Thoracic aorta (tissue), 2 donors: ENCODE measurements at places on chromosomes 12 and 14.

DNA sequence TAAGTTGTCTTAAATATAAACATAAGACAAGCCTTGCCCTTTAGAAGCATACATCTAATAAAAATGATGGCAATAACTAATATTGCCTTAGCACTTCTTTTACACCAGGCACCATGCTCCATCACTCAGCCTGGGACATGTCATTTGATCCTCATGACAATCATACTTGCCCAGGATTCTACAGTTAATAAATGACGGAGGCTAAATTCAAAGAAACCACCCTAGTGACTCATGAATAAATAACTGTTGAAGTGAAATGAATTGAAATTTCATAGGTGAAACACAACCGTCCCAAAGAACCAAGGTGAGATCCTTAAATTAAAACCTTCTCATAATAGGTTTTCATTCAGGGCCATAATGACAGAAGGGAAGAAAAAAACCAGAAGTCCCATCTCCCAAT is 89.5 kb downstream of the GRIN2B start:
- DNase-seq, result no peak

DNA sequence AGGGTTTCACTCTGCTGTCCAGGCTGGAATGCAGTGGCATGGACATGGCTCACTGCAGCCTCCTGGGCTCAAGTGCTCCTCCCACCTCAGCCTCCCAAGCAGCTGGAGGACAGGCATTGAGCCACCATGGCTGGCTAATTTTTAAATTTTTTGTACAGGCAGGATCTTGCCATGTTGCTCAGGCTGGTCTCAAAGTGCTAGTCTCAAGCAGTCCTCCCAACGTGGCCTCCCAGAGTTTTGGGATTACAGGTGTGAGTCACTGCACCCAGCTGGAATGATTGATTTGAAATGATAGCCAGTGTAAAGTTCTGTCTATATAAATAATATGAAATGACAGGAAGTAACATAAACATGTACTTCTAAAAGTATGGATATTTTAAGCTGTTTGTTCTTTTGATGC is 172.7 kb downstream of the FUT8 start:
- no peak for DNase-seq

DNA sequence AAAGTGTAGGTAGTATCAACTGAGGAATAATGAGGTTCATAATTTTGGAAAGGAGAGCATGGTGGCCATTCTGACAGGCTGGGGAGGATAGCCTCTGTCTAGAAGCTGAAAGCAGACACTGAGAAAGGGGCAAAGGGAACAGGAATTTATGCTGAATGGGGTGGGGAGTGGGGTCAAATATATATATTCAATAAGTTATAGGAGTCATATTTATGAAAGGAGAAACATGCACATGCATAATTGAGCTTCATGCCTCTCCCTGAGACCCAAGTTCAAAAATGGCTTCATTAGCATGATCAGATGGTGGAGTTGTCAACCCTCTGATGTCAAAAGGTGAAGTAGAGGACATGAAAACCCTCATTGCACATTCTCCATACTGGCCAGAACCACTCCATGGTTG is 33.9 kb upstream of the ARID2 start:
- no peak for DNase-seq

DNA sequence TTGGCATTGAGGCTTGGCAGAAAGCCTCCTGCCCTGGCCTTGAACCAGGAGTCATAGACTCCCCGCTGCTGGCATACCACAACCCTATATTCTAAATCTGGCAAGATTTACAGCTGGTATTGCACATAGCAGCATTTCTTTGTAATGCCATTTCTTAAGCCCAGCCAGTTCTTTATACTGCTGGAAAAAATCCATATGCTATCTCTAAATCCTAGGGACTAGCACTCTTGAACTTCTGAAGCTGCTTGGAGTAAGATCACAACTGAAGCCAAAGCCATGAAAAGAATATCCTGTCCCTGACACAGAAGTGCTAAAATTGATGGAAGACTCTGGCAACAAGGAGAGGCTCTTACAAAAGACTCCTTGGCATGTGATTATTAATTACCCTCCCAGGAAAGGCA is 89.3 kb downstream of the KCNC2 start:
- no peak for DNase-seq

DNA sequence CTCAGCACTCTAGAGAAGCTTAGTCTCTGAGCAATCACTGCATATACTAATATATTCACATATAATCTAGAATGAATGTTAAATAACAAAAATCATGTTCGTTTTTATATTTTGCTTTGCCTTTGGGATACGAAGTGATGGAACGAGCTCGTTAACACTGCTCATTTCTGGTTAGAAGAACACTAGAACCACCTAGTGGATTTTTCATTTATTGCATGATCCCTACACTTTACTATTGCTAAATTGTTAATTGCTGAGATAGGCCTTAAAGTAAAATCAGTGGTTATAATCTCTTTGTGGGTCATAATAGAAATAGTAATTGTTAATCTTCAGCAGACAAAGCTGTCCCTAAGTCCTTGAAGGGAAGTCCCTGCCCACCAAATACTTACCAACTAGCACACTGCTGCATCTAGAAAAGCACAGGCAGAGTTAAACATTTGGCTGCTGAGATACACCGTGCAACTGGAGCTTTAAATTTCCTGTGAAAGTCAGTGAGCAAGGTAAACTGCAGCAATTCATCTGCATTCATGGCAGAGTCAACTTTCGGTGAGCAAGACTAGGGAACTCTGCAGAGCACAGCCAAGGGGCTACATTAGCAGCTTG is 353.7 kb downstream of the APAF1 start:
- no peak for DNase-seq

DNA sequence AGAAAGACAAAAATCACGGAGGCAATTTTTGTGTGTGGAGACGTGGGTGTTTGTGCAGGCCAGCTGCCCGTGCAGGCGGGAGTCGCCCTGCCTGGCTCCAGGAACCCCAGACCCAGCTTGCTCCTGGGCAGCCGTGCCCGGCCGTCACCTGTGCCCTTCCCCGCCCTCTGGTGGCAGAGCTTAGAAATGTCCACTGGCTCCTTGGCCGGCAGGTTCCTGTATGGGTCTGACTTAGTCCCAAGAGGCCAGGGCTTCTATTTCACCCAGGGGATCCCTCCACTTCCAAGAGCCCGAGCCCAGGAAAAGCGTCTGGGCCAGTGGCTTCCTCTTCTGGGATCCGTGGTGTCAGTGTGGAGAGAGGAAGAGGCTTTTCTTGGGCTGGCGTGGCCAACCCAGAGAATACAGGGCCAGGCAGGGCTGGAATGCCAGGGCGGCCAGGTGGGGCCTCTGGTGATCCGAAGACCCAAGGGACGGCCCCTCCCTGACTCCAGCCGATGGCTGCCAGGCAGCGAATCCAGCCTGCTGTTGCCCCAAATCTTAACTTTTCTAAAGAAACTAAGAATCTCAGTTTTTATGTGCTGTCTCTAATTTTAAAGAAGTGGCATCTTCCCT is 120.9 kb downstream of the TMEM132C start:
- DNase-seq, result no peak

DNA sequence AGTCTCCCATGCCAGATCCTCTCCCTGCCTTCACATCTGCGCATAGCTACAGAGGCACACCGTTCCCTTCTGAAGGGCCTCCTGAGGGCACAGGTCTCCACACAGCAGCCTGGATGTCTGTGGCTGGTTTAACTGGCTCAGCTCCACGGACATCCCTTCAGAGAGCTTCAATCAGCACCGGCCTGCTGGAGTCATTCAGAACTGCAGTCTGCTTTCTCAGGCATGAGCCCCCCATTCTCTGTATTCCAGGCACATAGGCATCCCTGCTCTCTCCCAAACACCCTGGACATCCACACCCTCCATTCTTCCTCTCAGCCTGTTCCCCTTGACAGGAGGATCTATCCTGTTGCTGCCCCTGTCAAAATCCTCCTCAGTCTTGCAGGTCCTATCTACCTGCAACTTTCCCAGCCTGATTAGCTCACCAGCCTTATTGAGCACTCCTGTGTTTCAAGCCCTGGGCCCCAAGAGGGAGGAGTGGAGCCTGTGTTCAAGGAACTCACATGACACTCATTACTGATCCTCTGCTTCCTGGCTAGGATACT is 2.9 kb upstream of the DHRS2 start:
- DNase-seq, result no peak

DNA sequence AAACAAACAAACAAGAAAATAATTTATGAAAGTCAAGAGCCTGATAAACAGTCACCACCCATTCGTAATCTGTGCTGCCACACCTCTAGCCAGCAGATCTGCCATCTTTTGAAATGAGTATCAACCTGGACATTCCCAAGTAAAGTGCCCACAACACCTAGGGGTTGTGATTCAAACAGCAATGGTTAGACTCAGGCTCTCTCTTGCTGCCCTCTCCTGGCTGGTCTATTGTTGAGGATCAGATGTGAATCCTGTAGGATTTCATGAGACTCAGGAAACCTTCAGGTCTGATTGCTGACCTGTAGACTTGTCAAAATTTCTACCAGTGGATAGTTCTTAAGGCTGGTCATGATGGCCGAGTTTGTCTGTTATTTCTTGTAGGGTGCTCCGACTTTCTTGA is 26.8 kb downstream of the DGLUCY start:
- no peak for DNase-seq

- no peak for DNase-seq
These were observed 33.7 kb downstream of the TCTN1 start for GRCh38 chr12:110647631-110648040.

- DNase-seq, result no peak
These were observed 32.6 kb upstream of the HIF1A start for GRCh38 chr14:61662437-61663311.

GRCh38 chr14:103743691-103744090 is 28.1 kb downstream of the ZFYVE21 start:
- DNase-seq, result no peak

DNA sequence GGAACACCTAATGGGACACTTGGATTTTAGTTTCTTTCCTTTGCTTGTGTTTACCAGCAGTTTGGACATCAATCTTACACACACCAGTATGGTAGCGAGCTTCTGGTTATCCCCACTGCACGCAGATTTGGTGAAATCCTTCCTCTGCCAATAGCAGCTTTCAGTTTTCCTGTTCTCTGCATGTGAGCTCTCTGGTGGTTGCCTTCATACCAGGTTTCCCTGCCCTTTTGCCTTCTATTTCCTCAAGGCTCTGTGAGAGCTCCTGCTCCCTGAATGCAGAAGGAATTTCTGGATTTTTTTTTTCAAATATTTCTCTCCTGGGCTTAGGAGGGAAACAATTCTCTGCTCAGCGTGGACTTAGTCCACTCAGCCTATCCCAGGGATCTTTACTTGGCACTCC is 93.0 kb upstream of the CCDC91 start:
- DNase-seq, result no peak

GRCh38 chr12:27233814-27234213 is 10.3 kb upstream of the STK38L start:
- DNase-seq, result no peak

- no peak for DNase-seq
These were observed 4.1 kb downstream of the SLC48A1 start for GRCh38 chr12:47777151-47777550.

GRCh38 chr14:65223636-65224035 is 121.3 kb upstream of the MAX start:
- DNase-seq, result no peak

GRCh38 chr12:130120012-130120805 is 42.1 kb upstream of the FZD10 start:
- no peak for DNase-seq

GRCh38 chr12:124821252-124822200 is 42.1 kb downstream of the SCARB1 start:
- no peak for DNase-seq

DNA sequence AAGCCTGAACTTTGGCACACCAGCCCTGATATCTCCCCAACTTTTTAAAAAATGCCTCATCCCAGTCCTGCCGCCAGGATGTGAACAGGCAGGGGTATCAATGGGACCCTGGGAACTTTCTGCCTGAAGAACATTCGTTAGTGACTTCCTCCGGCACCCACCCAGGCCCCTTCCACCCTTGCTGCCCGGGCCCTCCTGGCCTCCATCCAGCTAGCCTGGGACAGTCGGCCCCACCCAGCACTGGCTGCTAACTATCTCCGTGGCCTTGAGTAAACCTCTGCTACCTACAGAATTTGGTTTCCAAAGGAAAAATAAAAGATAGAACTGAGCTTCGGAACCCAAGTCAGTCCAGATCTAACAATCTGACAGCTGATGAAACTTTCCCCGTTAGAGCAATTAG is 14.3 kb downstream of the SCARB1 start:
- no peak for DNase-seq

DNA sequence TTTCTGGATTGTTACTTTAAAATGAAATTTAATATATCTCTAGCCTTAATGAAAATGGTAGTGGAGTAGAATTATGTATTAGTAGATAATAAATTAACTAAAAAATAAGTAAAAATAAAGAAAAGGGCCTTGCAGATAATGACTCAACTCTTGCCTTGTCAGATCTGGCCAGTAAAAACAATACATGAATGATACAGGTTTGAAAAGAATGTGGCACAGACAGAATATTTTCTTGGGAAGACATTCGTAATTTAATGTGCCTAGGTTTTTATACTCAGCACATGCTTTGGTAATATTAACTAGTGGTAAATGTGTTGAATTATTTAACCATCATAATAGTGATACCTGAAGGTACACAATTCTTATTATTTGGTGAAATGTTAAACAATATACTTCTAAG is 28.3 kb downstream of the ATF7IP start:
- DNase-seq, result no peak

- no peak for DNase-seq
These were observed 40.7 kb downstream of the ATG14 start for GRCh38 chr14:55370883-55371455.

GRCh38 chr12:115698257-115698656 is 579.2 kb downstream of the MED13L start:
- DNase-seq, result no peak

DNA sequence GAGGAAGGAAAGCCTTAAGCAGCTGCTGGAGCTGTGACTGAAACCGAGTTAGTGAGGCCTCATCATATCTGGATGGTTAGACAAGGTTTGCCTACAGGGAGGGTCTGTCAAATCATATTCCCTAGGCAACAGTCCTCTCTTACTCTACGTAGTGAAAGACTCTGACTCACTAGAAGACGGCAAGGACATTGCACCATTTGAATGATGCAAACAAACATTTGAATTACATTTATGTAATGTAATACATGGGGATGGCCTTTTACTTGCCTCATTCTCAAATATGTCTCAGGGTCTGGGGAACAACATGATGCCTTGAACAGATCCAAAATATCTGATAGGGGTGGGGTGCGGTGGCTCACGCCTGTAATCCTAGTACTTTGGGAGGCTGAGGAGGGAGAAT is 29.8 kb upstream of the STRAP start:
- no peak for DNase-seq
